Activated CD4-positive, alpha-beta T cell treated with anti-CD3 and anti-CD28 coated beads, Interleukin-2, amount 10 ng/mL, durations not matched to agents 7 days and 5 days (primary cell): ENCODE measurements at places on chromosomes 6 and 20. TPM values are rescaled to one million over a fixed set of nuclear protein-coding genes. Genes with fewer than 3 reads are reported as not detected.

DNA sequence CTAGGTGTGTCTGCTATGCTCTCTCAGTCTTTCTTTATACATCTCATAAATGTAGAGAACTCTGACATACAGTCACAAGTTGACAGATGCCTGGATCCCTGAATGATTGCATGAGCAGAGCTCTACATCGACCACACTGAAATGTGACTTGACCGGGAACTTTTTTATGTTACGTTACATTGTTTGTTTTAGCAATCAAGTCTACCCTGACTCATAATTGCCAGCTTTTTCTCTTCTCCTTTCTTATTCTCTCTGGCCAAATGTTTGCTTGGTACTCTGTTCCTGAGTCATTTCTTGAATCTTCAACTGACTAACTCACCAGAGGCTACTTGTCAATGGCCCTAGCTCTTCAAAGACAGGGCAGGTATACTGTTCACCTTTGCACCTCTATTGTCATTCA is 213.6 kb upstream of the DTNBP1 start:
- no peak for DNase-seq

Gene OOEP
- 1.5 TPM for total RNA-seq

Gene MCCD1
- not detected for total RNA-seq

Gene VSX1
- not detected for total RNA-seq
